ENCODE measurements at places on chromosomes 6 and 20.

- DNase-seq, result no peak
Measured at GRCh38 chr6:130535242-130535641, 169.4 kb downstream of the TMEM200A start.

DNA sequence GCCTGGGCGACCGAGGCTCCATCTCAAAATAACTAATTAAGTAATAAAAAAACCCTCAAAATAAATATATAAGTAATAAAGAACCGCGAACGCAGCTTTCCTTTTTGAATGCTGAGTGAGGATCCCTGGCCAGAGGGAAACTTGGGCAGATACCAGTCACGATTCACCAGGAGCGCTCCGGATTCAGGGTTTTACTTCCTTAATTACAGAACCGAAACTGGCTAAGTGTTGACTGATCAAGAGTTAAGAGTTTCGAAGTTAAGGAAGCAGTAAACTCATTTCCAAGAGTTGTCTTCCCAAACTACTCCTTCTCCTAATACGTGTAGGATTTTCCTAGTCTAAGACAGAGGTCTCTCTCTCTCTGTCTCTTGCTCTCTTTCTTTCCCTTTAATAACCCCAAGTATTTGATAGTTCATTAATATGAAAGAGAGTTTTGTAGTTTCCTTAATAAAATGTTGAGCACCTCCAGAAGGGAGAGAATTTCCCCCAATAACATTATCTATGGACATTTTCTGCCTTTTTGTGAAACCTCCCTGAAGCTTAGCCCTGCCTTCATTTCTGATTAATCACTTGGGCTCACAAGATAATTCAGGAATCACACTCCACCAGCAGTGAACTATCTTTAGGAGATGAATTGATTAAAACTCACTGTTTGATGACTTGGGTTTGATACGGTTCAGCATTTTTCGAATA, 61.4 kb upstream of the ZNF217 start:
- DNase-seq, result no peak

DNA sequence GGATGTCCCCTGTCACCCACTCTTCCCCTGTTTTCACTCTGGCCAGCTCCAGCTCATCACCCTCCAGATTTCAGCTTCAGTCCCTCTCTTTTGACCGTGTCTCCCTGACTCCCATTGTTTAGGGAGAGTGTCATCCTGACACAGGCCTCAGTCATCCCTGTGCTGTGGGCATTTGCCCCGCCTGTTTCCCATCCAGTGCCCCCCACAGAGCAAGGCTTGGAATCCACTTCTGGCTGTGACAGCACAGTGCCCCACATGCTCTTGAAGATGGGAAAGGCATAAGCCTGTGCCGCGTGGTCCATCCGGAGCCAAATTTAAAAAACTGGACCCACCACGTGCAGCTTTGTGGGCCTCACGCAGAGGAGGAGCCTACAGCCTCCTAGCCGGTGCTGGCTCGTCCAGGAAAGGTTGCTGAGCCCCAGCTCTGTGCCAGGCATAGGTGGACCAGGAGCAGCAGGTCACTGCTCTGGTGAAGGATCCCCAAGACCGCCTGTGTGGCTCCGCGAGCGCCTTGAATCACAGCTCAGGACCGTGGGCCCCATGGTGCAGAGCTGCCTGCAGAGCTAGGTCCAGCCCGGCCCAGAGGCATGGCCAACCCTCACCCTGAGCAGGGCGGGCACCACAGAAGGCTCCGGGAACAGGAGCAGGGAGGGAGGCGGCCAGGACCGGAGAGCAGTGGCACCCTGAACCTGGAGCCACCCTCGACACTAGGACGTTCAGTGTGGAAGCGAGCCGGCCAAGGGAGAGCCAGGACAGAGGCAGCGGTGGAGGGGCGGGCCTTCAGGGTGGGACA, 172.8 kb downstream of the CDH4 start:
- no peak for DNase-seq

GRCh38 chr6:7728855-7729590, 3.1 kb downstream of the BMP6 start:
- DNase-seq, result no peak

- DNase-seq, result no peak
Measured at GRCh38 chr20:32685541-32686529, 12.1 kb upstream of the C20orf203 start.

DNA sequence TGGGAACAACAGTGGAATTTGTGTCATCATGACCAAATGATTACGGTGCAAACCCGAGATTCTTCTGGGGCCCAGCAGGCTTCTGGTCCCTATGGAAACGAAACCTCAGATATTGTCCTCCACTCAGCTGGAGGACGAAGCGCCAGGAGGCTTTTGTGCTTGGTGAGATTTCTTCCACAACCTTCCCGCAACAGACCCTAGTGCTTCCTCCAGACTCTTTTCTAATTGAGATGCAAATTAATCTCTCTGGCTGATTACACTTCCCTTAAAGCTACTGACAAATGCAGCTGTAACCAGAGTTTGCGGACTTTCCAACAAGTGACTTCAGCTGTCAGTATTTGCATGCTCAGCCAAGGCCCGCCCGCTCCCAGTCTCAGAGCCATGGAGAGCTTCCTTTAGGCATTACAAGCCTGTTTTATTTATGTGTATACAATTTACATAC, 96.0 kb downstream of the INSM1 start:
- no peak for DNase-seq

DNA sequence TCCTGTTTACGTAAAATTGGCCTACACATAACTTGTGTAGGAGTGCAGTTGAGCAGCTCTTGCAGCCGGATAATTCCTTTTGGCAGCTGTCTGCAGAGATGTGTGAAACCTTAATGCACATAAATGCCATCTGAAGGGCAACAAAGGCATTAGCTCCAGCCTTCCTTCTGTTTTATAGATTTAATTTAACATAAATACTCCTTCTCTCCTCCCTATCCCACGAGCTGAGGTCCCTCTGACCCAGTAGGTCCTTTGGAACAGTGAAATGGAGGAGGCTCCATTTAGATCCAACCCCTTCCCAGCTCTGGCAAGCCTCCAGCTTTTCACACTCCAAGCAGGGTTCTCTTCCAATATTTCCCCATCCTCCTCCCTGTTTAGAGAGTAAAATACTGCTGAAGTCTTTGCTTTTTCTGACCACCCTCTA, 6.5 kb downstream of the PLEKHG1 start:
- DNase-seq, result no peak

DNA sequence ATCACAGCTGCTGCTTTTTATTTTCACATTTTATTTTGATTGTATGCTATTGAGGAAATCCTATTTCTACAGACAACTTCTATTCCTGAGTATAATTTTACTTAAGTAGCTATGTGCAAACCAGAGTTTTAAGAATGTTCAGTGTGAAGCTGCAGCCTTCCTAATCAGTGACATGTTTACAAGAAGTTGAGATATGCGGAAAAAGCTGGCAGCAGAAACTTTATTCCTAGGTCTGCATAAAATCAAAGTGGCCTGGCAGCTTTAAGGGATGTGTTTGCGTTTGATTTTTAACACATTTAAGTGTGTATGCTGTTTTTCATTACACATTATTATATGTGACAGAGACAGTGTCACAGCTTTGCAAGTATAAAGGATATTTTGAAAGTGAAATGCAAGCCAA, 26.3 kb downstream of the MAPK14 start:
- DNase-seq, result no peak

- no peak for DNase-seq
Measured at GRCh38 chr20:62700261-62700930, 8.2 kb upstream of the NTSR1 start.

All from central memory CD4-positive, alpha-beta T cell (primary cell).